Calu3 (cell line): ENCODE measurements at places on chromosomes 12 and 14.

GRCh38 chr12:121277374-121277759 lies 19.1 kb downstream of the CAMKK2 start:
- no peak for DNase-seq

- DNase-seq, result no peak
Observed at GRCh38 chr14:74855945-74856344, 20.0 kb downstream of the PROX2 start.

DNA sequence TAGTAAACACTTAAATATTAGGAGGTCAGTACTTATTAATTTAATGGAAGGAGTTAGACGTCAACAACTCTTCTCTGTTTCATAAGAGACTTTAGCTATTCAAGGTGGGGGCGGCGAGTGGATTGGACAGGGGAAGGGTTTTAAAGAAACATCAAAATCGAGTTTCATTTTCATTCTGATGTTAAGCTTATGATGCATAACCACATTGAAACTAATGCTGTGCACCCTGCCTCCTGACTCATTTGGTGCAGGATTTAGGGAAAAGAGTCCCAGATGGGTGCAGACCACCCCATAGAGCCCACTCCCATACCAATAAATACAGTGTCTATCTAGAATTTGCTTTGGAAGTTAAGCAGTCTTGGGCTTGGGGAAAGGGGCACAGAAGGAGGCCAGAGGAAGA lies 7.4 kb downstream of the ZBTB39 start:
- no peak for DNase-seq

- DNase-seq, result no peak
Observed at GRCh38 chr14:92668276-92668973, 80.0 kb downstream of the LGMN start.

GRCh38 chr14:95498622-95499353 lies 17.7 kb downstream of the SYNE3 start:
- DNase-seq, result no peak

DNA sequence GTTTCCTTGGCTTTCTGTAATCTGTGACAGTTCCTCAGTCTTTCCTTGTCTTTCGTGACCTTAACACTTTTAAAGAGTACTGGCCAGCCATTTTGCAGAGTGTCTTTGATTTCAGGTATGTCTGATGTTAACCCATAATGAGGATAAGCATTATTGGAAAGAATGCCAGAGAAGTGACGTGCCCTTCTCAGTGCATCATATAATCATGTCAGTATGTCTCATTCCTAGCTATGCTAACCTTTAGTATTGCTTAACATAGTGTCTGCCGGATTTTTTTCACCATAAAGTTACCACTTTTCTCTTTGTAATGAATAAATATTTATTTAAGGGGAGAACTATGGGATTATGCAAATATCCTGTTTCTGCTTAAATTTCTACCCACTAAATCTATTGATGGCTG lies 28.5 kb downstream of the RERG start:
- DNase-seq, result no peak

GRCh38 chr12:57479376-57480115 lies at the start of gene ARHGAP9:
TSS of gene ARHGAP9 (minus strand) at chr12:57479866. CDS start at chr12:57479406, 460 bp downstream.
- no peak for DNase-seq

DNA sequence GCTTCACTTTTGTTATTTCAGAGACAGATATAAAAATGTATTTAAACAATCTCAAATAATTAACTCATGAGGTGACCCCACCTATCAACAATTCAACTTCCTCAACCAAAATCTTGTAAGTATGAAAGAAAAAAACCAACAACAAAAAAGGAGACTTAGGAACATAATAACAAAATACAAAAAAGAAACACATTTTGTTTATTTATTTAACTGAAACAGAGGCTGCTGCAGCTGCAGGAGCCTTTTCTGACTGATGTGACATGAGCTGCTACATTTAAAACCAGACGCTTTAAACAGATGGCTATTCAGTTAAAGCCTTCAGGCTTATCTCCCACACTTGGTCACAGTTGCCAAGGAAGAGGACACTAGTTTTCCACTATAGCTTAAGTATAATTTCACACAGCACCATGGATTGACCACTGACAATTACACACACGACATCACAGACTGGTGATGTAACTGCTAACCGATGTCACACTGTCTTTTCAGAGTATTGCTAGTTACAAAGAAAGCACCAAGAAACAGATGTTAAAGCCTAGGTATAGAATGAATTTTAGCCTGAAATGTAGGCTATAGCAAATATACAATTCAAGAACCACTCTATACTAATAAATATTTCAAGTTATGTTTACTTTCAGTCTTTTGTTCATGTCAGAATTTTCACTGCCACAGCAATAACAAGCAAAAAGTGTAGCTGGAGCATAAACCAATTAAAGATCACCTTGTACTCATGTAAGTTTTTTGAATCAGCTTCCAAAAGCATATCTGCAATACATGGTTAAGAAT lies 113.0 kb downstream of the MED13L start:
- no peak for DNase-seq

GRCh38 chr12:25377469-25378177 lies 126.9 kb upstream of the KRAS start:
- no peak for DNase-seq

- DNase-seq, result no peak
Observed at GRCh38 chr12:26929590-26929989, 8.2 kb downstream of the INTS13 start.

GRCh38 chr12:100058482-100059029 lies 73.8 kb upstream of the ANKS1B start:
- DNase-seq, result no peak

GRCh38 chr12:105013892-105014291 lies 27.8 kb downstream of the NOPCHAP1 start:
- no peak for DNase-seq

- DNase-seq, result no peak
Observed at GRCh38 chr12:97164936-97165335, 257.9 kb downstream of the NEDD1 start.

- DNase-seq, result no peak
Observed at GRCh38 chr14:59295951-59296350, 107.5 kb downstream of the DAAM1 start.

DNA sequence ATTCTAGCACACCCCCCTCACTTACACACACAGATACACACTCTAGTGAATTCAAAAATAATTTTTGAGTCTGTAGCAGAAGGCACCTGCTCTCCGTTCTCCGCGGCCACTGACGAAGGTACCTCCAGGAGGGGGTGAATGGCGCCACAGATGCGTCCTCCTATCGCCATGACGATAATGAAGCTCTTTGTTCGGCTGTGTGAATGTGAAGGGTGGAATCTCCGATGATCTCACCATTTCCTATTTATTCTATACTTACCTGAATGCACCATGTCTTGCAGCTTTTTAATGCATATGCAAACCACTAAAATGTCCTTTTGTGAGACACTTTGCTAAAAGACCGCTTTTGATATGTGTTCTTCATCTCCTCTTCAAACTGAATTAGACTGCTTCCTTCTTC lies 162.7 kb downstream of the EGLN3 start:
- no peak for DNase-seq

GRCh38 chr12:63782466-63782865 lies 2.8 kb downstream of the RXYLT1 start:
- no peak for DNase-seq

DNA sequence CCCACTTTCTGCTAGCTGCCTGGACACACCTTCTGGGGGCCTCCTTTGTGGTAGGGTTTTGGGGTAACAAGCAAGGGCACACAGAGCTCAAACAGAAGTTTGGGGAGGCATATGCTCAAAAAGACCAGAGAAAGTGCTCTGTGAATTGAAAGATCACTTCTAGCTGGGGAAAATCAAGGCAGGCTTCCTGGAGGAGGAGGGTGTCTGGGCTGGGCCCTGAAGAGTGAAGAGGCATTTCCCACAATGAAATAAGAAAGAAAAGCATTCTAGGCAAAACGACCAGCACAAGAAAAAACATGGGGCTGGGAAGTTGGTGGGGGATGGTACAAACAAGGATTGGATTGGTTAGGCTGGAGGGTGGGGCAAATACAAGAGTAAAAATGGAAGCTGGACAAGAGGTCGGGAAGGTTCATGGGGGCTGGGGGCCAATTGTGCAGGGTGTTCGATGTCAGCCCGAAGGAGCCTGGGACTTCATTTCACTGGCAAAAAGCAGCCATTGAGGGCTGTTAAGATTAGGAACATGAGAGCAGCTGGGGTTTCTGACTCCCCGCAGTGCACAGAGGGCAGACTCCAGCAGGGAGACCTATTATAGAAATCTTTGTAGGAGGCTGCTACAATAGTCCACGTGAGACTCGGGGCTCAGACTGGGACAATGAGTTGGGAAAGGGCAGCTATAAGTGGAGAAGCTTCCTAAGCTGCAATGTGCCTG lies 51.5 kb upstream of the CMKLR1 start:
- DNase-seq, result no peak

- DNase-seq, result no peak
Observed at GRCh38 chr14:71688576-71688975, 243.7 kb upstream of the RGS6 start.

DNA sequence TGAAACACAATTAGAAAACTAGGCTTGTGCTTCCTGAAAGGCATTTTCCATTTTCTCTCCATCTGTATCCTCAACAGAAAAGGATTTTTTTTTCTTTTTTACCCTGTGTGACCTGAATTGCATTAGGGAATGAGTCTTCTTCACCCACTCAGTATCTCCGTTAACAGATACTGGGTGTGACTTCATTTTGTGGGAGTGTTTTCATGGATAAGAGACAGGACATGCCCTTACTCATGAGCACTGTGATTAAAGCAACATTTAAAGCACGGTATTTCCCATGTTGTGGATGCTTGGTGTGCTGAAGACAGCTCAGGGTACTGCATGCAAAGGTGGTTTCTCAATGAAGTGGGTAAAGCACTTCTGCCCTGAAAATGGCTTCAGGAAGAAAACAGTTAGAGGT lies 1397.3 kb upstream of the TMEM132C start:
- DNase-seq, result no peak

- DNase-seq, result no peak
Observed at GRCh38 chr14:69154779-69155178, 1.9 kb upstream of the DCAF5 start.

DNA sequence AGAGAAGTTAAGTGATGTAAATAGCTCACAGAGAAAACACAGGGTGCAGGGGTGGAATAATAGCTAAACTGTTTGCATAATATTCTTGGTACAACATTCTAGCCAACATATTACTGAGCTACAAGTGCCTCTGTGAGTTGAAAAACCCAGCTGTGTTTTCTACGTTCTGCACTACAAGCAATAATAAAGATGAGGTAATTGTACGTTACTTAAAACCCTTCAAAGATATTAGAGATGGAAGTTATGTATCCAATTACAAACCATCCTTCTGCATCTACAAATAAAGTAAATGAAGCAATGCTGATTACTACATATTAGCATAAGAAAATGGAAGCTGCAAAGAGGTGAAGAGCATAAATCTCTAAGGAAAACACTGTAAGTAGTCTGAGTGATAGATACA lies 271.4 kb downstream of the SSPN start:
- DNase-seq, result no peak
